ENCODE measurements at places on chromosomes 12 and 14.

DNA sequence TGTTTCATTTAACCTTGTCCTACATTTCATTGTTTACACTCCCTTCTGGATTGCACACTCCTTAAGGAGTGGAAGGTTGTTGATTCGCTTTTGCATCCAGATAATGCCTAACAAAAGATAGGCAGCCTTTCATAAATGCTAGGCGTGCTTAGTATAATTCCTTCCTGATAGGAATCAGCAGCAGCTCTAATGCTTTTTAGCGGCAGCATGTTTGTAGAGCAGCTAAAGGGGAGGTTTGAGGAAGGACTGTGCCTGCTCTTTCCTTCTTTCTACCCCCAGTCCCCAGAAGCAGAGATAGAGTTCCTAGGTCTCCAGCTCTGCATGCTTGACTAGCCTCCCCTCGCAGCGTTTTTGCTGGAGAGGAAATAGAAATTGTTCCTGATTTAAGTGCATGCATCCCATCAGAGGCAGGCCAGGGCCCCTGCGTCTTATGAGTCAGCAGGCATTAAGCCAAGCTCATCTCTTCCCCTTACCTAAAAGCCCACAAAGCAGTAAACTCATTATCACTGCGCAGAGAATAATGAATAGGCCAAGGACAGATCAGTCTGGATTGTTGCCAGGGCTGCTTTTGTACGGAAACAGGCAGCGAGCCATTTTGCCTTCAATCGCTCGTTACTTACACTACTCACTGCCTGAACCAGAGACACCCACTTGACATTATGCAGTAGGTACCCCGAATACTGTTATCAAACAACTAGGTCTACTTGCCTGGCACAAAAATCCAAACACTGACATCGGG is 14.0 kb upstream of the TBPL2 start:
- DNase-seq, result peak; percentile 17

- no peak for DNase-seq
Observed at GRCh38 chr12:24280056-24280842, 330.8 kb upstream of the SOX5 start.

DNA sequence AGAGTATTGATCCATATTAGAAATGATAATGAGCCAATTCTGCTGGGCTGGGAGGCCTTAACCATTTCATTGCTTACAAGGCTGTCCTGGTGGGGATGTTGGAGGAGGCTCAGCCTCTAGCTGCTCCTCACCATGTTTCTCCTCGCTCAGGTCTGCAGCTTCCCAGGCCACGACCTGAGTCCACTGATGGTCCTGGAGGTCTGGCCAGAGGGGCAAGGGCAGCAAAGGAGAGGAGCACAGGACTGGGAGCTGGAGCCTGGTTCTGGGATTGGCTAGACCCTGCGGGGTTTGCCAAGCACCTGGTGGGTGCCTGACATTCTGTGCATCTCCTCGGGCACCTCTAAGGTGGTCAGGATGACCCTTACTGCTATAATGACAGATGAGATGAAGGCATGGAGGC is 92.6 kb downstream of the KIF26A start:
- no peak for DNase-seq

DNA sequence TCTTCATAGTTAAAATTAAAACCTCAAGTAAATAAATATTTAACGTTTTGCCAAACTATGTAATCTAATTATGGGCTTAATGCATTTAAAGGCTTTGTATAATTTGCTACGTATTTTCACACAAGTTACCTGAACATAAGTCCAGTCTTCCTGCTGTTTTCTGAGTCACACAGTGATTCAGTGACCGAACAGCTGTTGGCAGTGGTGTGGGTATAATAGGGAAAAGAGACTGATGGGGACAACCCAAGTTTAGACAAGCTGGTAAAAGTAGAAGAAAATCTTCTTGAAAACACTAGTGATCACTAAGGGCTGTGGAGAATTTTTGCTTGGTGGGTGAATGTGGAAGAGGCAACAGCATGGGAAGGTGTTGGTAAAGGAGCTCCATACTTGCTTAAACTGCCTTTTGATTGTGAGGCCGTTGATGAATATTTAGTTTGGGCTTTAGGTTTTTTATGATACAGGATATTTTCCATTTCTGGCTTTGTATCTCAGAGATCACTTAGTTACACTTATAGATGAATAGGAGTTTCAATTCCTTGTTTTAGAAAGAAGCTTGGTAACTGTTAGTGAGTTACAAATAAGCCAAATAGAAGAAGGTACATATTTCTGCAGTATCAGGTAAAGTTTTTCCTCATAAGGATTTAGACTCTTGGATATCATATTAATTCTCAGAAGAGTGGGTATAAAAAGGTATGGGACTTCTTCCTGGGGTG is 23.9 kb downstream of the LRRK2 start:
- DNase-seq, result no peak

DNA sequence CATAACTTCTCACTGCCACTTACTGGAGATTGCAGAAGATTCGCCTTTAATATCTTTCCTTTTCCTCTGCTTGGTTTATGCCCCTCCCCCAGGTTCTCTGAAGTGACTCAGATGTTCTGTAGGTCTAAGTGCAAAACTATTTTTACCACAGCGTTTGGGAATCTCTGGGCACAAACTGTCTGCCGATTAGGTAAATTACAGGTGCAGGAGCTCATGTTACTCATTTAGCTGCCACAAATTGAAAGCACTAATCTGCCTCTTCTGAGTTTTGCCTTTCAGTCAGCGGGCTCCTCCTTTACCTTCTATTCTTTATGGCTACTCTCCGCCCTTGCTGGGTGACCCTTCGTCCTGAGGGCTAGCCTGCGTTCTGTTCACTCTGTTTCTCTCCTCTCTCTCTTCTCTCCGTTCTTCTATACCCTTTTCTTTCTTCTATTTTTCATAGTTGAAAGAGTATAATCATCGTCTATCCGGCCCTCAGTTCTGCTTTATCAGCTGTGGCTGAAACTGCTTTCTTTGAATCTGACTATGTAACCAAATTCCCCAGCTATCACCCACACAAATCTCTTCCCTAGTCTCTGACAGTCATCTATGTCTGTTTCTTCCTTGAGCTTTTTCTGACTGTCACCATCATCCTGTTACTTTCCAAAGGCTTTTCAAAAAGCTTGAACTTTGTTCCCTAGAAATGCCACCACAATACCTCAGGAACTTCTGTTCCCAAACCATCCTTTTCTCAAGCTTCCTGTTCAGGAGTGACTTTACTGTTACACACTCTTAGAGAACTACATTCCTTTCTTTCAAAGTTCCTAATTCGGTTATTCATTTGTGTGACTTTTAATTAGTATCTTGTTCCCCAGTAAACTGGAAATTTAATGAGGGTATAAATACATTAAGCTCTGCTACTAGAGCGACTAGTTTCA is 4.3 kb upstream of the MYF6 start:
- peak; percentile 75 for DNase-seq

DNA sequence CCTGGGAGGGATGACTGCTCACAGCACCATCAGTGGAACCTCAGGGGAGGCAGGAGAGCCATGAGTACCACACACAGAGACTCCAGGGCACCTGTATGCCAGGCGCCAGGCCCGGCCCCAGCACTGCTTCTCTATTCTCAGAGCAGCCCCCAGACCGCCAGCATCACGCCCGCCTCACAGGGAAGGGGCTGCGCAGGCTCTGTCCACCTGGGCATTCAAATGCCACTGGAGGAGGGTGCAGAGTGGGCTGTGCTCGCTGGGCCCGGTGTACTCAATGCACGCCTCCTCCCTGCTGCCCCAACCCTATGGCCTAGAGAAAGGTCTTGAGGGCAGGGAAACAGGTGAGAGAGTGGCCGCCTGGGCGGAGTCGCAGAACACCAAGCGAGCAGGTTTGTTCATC is 43.6 kb downstream of the CCDC85C start:
- no peak for DNase-seq

DNA sequence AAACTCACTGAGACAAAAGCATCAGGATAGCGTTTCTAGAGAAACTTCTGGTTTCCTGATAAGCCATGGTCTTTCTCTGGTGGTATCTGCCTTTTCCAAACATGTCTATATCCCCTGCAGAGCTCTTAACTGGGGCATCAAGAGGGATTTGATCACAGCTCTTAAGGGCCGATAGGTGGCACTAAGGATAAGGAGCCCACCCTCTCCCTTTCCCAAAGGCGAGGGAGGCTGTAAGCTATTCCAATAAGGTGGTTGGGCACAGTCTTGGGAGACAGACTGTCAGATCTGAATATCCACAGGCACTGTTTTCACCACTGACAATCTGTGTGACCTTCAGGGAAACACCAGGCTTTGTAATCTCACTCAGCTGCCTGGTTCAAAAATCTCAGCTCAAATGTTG is 206.0 kb downstream of the ADGRD1 start:
- DNase-seq, result no peak

- DNase-seq, result no peak
Observed at GRCh38 chr12:131436922-131437705, 273.8 kb upstream of the SFSWAP start.

DNA sequence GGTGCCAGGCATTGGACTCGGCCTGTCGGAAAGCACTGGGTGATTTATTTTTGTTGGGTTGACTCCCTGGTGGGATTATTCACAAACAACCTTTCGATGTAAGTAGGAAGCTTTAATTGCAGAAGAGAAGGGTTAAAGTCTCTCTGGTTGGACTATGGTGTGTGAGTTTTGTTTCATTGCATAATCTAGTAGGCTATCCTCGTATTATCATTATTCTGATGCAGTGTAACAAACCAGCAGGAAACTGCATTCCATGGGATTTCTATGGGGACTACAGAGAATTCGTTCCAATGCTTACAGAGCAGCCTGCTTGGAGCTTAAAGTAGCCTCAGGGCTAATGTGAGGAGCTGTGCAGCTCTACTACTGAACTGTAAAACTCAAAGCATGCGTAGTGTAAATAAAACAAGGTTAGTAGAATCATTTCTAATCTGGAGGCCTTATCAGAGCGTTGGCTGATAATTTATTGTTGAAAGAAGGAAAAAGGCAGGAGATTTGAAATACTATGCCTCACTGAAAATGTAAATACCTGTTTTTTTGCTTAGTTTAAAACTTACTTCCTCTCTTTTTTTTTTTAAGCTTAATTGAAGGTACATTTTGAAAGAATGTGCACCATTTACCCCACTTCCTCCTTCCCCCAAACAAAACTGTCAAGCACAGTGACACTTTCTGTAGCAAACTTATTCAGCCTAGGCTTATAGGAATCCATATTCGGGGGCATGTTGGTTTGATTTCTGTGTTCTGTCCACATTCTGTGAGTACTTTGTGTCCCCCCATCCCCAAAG is 226.7 kb downstream of the NPAS3 start:
- peak; percentile 5 for DNase-seq

- no peak for DNase-seq
Observed at GRCh38 chr14:72810201-72810600, 83.7 kb downstream of the DPF3 start.

GRCh38 chr14:74645244-74645643 is 33.2 kb upstream of the LTBP2 start:
- no peak for DNase-seq

DNA sequence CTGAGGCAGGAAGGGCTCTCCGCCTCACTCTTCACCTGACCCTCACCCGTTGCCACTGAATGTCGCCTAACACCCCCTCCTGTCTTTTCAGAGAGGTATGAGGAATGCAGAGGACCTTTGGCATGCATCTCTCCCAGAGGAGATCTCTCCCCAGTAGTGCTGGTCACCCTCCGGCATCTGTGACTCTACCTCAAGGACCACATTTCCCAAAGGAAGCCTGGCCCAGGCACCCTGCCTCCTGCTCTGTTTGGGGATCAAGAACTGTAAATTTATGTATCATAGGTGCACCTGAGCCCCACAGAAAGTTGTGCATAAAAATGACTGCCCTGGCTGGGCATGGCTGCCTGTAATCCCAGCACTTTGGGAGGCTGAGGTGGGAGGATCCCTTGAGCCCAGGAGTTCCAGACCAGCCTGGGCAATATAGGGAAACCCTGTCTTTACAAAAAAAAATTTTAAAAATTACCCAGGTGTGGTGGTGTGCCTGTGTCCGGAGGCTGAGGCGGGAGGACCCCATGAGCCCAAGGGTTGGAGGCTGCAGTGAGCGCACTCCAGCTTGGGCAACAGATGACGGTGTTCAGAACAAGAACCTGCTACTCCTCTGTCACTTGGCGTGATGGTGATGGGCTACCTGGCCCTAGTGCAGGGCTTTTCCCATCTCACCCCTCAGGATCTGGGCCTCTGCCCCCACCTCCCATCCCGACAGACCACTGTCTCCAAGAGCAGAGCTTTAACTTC is 13.7 kb downstream of the TNFRSF1A start:
- no peak for DNase-seq

- DNase-seq, result peak; percentile 70
Observed at GRCh38 chr12:46332260-46332659, 40.3 kb downstream of the SLC38A2 start.

DNA sequence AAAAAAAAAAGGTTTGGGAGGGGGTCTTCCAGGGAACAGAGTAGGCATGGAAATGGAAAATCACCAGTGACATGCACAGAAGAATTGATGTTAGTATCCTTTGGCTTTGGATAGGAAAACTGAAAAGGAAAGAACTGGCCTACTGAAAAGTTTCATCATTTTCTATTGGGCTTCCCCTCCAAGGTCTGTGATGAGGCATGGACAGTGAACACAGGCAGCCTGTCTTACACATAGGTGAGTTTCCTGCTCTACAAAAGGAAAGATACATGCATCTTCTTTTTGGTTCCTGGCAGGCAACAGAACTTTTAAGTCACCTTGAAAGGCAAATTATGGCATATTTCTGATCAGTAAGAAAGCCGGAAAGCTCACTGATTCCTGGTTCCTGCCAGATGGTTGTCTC is 5.8 kb downstream of the BMAL2 start:
- no peak for DNase-seq

DNA sequence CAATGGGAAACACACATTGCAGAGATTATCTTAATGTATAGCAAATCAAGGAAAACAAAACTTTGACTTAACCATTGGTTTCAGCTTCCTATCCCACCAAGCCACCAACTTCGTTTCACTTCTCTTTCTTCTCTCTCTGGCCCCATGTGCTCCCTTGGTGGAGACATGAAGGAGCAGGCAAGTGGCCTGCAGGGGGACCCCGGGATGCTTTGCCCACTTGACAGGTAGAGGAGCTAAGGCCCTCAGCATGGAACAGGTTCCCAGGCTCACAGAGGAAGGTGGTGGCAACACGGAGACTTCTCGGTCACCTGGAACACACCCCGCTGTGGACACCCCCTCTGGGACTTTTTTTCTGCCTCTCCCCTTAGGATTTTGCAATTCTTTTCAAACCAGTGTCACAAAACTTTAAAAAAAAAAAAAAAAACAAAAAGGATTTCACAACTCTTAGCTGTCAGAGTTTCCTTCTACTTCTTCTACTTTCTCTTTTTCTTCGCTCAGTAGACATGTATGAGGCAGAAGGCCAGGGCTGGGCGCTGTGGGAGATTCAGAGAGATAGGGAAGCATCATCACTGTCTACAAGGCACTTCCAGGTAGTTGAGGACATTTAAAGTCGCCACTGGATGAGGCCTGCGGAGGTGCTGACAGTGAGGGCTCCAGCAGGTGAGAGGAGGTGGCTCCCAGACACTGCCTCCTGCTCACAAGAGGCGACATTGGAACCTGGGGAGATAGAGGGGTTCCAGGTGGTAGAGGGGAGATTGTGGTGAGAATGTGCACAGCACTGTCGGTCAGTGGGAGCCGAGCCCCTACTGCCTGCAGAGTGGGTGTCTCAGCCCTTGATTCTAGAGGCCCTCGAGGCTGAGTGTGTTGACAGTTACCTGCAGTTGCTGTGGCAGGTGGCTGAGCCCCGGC is 119.6 kb downstream of the GCH1 start:
- DNase-seq, result no peak
